ENCODE measurements at places on chromosomes 5 and 9.

DNA sequence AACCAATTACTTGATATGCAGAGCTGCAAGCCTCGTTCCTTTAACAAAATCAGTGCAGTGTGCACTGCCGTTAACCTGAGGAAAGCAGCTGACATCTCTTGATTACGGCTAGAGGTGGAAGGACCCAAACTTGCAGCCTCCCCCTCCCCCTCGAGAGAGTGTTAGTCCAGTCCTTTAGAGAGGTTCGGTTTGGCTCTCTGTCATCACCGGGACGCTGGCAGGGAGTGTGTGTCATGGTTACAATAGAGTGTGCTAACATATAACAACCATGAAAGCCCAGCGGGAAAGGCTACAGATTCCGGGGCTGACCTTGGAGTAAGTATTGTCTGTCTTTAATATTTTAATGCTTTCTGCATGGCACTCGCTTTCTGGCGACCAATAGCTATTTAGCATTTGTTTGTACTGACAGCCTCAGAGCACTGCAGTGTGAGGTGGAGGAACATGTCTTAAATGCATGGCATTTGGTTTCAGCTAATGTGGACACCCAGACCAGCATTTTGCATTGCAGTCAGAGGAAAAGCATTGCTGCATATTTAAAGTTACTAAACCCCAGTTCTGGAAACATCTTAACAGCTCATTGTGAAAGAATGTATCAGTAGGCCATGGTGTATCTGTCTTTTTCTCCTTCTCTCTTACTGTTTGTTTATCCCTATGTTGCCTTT lies 237.5 kb downstream of the CD180 start:
- DNase-seq: no peak

- no peak for DNase-seq
These were observed 61.7 kb downstream of the OTULIN start for GRCh38 chr5:14726066-14726838.

- no peak for DNase-seq
These were observed 134.3 kb upstream of the CLINT1 start for GRCh38 chr5:157993201-157993600.

GRCh38 chr9:76962732-76963131 lies 56.7 kb upstream of the FOXB2 start:
- DNase-seq: no peak

- no peak for DNase-seq
These were observed 10.0 kb upstream of the CCL28 start for GRCh38 chr5:43422143-43422542.

DNA sequence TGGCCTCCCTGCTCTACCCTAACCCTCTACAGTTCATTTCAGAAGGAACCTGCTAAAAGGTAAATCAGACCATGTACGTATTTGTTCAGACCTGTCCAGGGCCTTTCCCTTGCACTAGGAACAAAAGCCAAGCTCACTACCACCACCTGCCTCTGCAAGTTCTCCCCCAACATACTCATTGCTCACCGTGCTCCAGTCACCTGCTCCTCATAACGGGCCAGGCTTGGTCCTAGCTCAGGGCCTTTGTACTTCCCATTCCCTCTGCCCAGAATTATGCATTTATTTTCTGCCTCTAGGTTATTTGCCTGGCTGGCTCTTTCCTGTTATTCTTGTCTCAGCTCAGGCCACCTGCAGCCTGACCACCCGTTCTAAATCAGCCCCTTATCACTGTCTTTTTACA lies 4.8 kb upstream of the FGF1 start:
- no peak for DNase-seq

GRCh38 chr5:139746691-139747582 lies 48.7 kb upstream of the PSD2 start:
- peak; percentile 85 for DNase-seq

DNA sequence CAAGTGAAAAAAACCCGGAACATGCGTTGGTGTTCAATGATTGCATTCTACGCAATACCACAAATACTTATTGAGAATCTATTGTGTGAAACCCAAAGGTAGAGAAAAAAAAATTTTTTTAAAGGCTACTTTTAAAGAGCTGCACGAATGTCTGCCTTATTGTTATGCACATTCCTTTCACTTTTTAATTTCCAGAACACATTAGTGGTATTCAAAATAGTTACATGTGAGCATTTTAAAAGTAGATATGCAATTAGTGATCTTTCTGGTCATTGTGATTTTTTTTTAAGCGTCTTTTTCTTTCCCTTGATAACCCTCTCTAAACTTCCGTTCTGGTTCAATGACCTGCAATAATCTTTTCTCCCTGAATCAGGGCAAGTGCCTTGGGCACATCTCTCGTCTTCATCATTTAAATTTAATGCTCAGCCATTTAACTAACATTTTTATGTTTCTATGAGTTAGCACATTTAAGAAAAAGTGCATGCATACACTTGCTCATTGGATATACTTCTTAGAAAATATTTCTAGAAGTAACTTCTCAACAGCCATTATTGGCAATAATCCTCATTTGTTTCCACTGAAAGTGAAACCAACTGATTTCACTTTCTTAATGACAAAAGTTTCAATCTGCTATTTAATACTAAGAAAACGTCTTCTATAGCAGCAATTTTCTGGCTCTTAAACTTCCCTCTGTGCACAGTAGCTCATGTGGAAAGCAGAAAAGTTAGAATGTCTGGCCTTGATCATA lies 80.3 kb downstream of the CDH6 start:
- DNase-seq: no peak

- peak; percentile 3 for DNase-seq
These were observed 26.8 kb upstream of the ANKRD33B start for GRCh38 chr5:10536931-10537579.

DNA sequence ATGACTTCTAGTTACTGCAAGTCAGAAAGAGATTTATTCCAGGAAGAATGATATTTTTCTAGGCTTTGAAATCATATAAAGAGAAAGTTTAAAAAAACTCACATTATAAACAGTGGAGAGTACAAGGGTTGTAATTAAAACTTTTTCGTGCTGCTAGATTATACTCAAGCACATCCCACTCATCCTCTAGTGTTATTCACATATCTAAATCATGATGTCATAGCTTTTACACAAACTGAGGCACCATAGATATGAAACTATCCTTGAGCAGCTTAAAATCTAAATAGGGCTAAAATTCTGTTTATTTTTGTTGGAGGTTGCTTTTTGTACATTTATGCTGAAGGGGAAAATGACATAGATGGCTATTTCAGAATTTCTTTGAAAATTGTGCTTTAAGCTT lies 30.0 kb downstream of the TENT2 start:
- DNase-seq: no peak

DNA sequence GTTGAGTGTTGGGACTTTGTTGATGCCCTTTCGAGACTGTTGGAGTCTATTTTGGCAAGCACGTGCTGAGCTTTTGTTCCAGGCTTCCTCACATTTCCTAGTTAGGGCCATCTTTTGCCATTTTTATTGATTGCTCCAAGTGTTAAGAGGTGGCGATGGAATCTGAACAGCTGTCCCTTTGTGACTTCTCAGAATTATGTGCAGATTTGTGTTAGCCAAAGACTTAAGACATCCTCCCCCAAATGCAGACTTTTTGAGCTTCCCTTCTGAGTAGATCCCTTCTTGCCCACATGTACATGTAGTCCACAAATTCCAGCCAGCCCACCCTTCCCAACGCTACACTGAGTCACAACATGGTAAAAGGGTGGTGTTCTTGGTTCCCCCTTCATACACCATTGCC lies 59.2 kb downstream of the SPIN1 start:
- no peak for DNase-seq

Measured in CD4-positive, alpha-beta T cell treated with Interleukin-17A for 1 hour (primary cell).